Activated CD8-positive, alpha-beta T cell treated with anti-CD3 and anti-CD28 coated beads, Interleukin-2, amount 10 ng/mL, durations not matched to agents 7 days and 5 days (primary cell): ENCODE measurements at places on chromosomes 11 and 22. TPM values are rescaled to one million over a fixed set of nuclear protein-coding genes. Genes with fewer than 3 reads are reported as not detected.

RNF26 gene
- 40.5 TPM for total RNA-seq

BEST1 gene
- not detected for total RNA-seq

GRCh38 chr11:69971741-69972140 is 106.4 kb upstream of the ANO1 start:
- no peaks in the 10 kb centered on the region for H3K27me3 ChIP-seq
- no peak overlapping the region for H3K4me3 ChIP-seq
- no peak for DNase-seq
- peaks cover 9% of the 10 kb centered on the region for H3K4me1 ChIP-seq
- H3K27ac ChIP-seq = no peak overlapping the region
- H3K36me3 ChIP-seq = no peaks in the 10 kb centered on the region

DNA sequence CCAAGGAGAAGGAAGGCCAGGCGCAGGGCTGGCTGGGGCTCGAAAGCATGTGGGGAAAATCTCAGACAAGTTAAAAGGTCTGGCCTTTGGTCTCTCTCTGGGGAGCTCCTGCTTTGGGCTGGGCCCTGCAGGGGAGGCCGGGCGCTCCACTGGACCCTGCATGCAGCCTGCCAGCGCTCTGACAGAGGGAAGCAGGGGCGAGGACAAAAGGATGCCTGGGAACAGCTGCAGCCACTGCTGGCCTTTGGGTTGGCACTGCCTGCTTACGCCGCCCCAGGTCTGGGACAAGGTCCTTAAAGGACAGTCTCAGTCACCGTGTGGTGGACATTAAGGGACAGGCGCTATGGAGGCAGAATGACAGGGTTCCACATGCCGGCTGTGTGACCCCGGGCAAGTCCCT is 56.4 kb upstream of the TTLL12 start:
- no peaks in the 10 kb centered on the region for H3K4me1 ChIP-seq
- no peaks in the 10 kb centered on the region for H3K27me3 ChIP-seq
- H3K4me3 ChIP-seq = no peak overlapping the region
- H3K27ac ChIP-seq = no peak overlapping the region
- no peaks in the 10 kb centered on the region for H3K36me3 ChIP-seq

- no peaks in the 10 kb centered on the region for H3K36me3 ChIP-seq
- H3K4me3 ChIP-seq = no peak overlapping the region
- no peaks in the 10 kb centered on the region for H3K4me1 ChIP-seq
- no peak overlapping the region for H3K27ac ChIP-seq
These were observed 122.1 kb downstream of the CSNK2A3 start for GRCh38 chr11:11230802-11231562.

DNA sequence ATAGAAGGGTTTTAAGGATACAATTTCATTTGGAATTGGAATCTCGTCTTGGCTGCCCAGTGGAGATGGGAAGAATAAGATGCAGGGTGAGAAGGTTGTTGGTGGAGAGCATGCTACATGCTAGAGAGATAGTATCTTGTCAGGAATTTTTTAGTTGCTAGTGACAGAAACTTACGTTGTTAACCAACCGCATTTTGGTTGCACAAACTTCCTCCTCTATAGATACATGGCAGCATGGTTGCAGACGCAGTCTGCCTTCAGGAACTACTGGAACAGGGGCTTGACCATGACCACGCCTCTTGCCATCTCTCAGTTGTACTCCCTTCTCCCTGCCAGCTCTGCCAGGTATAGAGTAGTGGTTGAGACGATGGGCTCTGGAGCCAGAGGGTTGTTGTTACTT is 13.5 kb upstream of the CCDC90B start:
- DNase-seq = no peak
- H3K27ac ChIP-seq = no peak overlapping the region
- no peaks in the 10 kb centered on the region for H3K36me3 ChIP-seq
- H3K27me3 ChIP-seq = peaks cover 2% of the 10 kb centered on the region

DNA sequence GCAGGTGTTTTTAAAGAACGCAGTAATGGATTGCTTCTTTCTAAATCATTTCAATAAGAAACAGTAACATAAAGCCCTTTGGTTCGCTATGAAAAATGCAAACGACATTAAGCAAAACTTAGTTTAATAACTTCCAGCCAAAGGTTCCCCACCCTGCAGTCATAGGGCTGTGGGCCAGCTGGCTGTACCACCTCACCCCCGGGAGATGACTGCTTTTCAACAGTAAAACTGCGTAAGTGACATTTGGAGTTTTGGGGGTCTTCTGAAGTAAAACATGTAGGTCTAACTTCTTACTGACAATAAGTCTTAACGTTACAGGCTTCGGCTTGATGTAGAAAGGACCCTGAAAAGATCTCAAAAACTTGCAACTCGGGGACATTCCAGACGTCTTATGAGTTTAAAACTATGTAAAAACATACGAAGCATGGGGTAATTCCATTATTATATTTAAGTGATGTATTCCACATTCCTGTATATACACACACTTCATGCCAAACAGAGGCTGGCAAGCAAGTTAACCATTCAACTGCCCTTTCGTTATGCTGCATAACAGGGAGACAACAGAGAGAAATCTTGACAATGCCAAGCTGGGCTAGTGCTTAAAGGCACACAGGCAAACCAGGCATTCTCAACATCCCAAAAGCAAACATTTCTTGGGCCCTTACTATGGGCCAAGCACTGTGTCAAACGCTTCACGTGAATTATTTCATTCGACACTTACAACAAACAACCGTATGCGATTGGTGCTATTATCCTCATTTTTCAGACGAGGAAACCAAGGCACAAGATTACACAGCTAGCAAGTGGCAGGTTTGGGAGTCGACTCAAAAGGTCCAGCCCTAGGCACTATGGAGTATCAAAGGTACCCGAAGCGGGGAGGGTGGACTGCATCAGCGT is 1.2 kb downstream of the MRTFA start:
- peaks cover 25% of the 10 kb centered on the region for H3K4me1 ChIP-seq
- H3K27ac ChIP-seq = peak overlapping the region; percentile 84
- peak; percentile 28 for DNase-seq
- no peaks in the 10 kb centered on the region for H3K27me3 ChIP-seq

MUC6 gene
- total RNA-seq = not detected

- no peaks in the 10 kb centered on the region for H3K4me1 ChIP-seq
- no peak overlapping the region for H3K27ac ChIP-seq
- H3K36me3 ChIP-seq = no peaks in the 10 kb centered on the region
- DNase-seq = no peak
These were observed 369.3 kb downstream of the DLG2 start for GRCh38 chr11:85257837-85258236.

DNA sequence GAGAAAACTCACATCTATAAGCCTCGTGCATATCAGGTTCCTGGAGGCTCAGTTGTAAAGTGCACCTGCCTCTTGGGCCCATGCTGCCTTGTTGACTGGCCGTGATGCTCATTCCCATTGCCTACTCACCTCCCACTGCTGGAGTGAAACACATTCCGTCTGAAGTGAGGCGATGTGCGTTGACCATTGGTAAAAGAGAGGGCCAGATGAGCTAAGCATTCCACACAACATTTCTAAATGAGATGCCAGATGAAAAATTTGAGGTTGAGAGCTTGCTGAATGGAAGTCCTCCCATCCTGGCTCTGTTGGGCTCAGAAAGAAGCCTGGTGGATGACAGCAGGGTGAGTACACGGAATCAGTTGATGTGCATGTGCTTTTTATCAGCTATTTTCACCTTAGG is 8.6 kb upstream of the ADAMTS15 start:
- peaks cover 44% of the 10 kb centered on the region for H3K4me1 ChIP-seq
- DNase-seq = no peak
- peak overlapping the region; percentile 84 for H3K27ac ChIP-seq
- H3K27me3 ChIP-seq = peaks cover 5% of the 10 kb centered on the region
- H3K36me3 ChIP-seq = peaks cover 8% of the 10 kb centered on the region
- no peak overlapping the region for H3K4me3 ChIP-seq

CREB3L1 gene
- total RNA-seq = not detected

TYMP gene
- total RNA-seq = 76.6 TPM

DNA sequence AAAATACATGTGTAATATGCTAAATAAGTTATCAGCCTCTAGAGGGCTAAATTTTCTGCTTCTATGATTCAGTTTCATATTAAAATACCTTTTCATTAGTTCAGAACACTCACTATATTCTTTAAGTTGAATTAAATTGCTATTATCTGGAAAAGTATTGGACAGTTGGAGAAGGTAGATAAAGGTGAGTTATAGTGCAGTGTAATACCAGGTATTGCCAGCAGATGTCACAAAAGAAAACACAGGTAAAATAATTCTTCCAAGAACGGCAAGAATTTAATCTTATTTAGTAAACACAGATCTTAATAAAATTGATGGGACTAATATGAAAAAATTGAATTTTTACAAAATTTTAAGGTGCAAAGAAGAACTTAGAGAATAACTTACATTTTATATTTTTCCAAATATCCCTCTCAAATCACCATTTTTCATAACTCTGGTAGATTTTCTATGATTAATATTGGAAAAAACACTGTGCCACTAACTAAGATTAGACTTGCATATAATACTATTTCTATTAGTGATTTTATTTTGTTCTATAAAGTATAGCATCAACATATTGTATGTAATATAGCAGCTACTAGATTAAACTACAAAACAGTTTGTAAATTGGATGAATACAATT is 1.7 kb upstream of the LRRC4C start:
- peaks cover 4% of the 10 kb centered on the region for H3K27me3 ChIP-seq
- H3K36me3 ChIP-seq = no peaks in the 10 kb centered on the region
- no peaks in the 10 kb centered on the region for H3K4me1 ChIP-seq
- H3K4me3 ChIP-seq = no peak overlapping the region
- DNase-seq = no peak
- no peak overlapping the region for H3K27ac ChIP-seq

UBQLN3 gene
- not detected for total RNA-seq

TRIM29 gene
- total RNA-seq = not detected

SCN4B gene
- 0.05 TPM for total RNA-seq

- H3K4me3 ChIP-seq = no peak overlapping the region
- H3K36me3 ChIP-seq = no peaks in the 10 kb centered on the region
- H3K4me1 ChIP-seq = no peaks in the 10 kb centered on the region
- no peak overlapping the region for H3K27ac ChIP-seq
- H3K27me3 ChIP-seq = peaks cover 13% of the 10 kb centered on the region
These were observed 20.6 kb upstream of the ALDH3B2 start for GRCh38 chr11:67694875-67695555.

MS4A2 gene
- total RNA-seq = not detected

TMEM86A gene
- total RNA-seq = 0.52 TPM

TENM4 gene
- not detected for total RNA-seq

FOXRED2 gene
- 19.0 TPM for total RNA-seq

DNA sequence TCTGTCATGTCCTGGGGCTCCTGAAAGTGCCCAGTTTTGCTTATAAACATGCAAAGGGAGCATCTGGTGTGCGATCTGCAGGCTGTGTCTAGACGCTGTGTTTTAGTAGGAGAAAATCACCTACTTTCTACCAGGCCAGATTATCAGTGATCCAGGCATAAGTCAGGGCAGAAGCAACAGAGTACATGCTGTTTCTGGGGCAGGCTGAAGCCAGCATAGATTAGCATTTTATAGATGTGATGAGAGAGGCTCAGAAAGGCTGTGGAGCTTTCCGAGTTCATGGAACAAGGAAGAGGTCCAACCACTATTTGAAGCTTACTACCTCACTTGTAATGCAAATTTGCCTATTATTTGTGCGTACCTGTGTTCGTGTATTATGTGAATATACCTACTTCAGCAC is 1208.4 kb upstream of the TENM4 start:
- no peak for DNase-seq
- no peak overlapping the region for H3K4me3 ChIP-seq
- no peak overlapping the region for H3K27ac ChIP-seq
- no peaks in the 10 kb centered on the region for H3K36me3 ChIP-seq
- H3K4me1 ChIP-seq = no peaks in the 10 kb centered on the region

CHEK2 gene
- total RNA-seq = 43.7 TPM

CAPN5 gene
- total RNA-seq = 1.4 TPM

- H3K4me1 ChIP-seq = peaks cover 2% of the 10 kb centered on the region
- H3K27ac ChIP-seq = no peak overlapping the region
- no peaks in the 10 kb centered on the region for H3K27me3 ChIP-seq
- H3K4me3 ChIP-seq = no peak overlapping the region
- no peak for DNase-seq
- peaks cover 45% of the 10 kb centered on the region for H3K36me3 ChIP-seq
These were observed 33.3 kb downstream of the HIRA start for GRCh38 chr22:19398206-19398605.

- H3K4me3 ChIP-seq = no peak overlapping the region
- H3K4me1 ChIP-seq = peaks cover 10% of the 10 kb centered on the region
- H3K27ac ChIP-seq = no peak overlapping the region
- H3K27me3 ChIP-seq = peaks cover 15% of the 10 kb centered on the region
- DNase-seq = no peak
These were observed 36.4 kb upstream of the CARD16 start for GRCh38 chr11:105081412-105082150.

GRCh38 chr11:20097319-20098221 is 62.7 kb downstream of the DBX1 start:
- H3K27ac ChIP-seq = no peak overlapping the region
- no peak for DNase-seq
- no peaks in the 10 kb centered on the region for H3K27me3 ChIP-seq
- no peaks in the 10 kb centered on the region for H3K36me3 ChIP-seq
- no peak overlapping the region for H3K4me3 ChIP-seq

- no peak overlapping the region for H3K4me3 ChIP-seq
- H3K36me3 ChIP-seq = no peaks in the 10 kb centered on the region
- no peak overlapping the region for H3K27ac ChIP-seq
- peaks cover 44% of the 10 kb centered on the region for H3K27me3 ChIP-seq
- DNase-seq = no peak
- H3K4me1 ChIP-seq = no peaks in the 10 kb centered on the region
These were observed 17.8 kb downstream of the PRR5L start for GRCh38 chr11:36313750-36314433.

DNA sequence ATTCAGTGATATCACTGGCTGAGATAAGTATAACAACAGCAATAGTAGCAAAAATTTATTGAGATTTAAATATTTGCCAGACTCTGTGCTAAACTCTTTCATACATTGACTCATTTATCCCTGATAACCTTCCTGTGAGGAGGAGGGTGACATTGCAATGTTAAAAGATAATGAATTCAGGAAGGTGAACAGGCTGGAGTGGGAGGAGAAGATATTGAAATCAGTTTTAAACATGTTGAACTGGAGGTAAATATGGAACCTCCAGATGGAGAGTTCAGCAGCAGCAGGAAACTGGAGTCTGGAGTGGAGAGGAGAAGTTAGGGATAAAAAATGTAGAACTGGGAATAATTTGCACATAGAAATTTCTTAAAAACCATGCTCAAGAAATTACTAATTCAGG is 142.0 kb upstream of the FAT3 start:
- no peak overlapping the region for H3K4me3 ChIP-seq
- no peaks in the 10 kb centered on the region for H3K4me1 ChIP-seq
- H3K27ac ChIP-seq = no peak overlapping the region
- no peaks in the 10 kb centered on the region for H3K27me3 ChIP-seq

DNA sequence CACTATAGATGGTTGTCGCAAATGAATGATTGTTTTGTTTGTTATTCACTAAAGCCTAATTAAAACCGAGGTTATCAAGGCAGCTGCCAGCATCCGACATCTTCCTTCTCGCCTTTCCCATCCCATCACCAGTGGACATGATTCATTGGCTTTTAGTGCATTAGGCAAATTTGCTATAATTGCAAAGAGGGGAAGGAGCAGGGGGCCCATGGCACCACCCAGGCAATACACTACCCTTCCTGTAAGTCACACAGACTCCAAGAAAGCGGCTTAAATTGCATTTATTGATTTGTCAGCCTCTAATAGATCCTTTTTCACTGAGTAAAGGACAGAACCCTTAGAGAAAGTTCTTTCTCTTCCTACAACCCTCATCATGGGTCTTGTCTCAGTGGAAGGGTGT is 169.2 kb upstream of the NCAM1 start:
- DNase-seq = no peak
- H3K4me3 ChIP-seq = no peak overlapping the region
- peaks cover 4% of the 10 kb centered on the region for H3K27me3 ChIP-seq

GRCh38 chr11:33585586-33586209 is 114.9 kb downstream of the C11orf91 start:
- H3K4me1 ChIP-seq = no peaks in the 10 kb centered on the region
- no peak overlapping the region for H3K4me3 ChIP-seq
- DNase-seq = no peak
- peaks cover 5% of the 10 kb centered on the region for H3K27me3 ChIP-seq
- no peaks in the 10 kb centered on the region for H3K36me3 ChIP-seq
